ENCODE measurements at places on chromosomes 5 and 9.

- no peak for DNase-seq
Observed at GRCh38 chr5:7779019-7780005, 71.6 kb downstream of the CFAP90 start.

GRCh38 chr5:151805414-151806223, 33.9 kb downstream of the G3BP1 start:
- DNase-seq, result peak; percentile 17

DNA sequence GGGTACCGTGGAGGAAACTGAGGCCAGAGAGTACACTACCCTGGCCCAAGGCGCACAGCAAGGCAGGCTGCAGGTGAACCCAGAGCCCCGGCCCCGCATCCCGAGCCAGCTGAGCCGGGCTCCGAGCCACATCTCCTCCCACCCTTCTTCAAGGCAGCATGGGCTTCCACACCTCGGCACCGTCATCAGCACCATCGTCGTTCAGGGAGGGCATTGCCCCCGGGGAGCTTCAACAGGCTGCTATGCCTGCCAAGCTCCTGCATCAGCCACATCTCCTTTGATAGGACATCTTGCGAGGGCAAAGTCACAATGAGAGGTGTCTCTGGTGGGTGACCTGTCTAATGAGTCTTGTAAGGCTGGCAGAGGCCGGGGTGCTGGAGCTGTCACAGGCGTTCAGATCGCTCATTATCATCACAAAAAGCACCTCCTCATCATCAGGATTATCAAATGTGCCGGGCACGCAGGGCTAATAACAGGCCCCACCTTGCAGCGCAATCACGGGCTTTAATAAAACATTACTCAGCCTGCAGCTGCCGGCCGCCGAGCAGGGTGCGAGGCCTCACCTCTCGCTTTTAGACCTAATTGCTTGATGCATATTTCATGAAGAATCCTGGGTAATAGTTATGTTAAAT, 20.0 kb upstream of the SLC25A51 start:
- DNase-seq, result no peak

- peak; percentile 60 for DNase-seq
Observed at GRCh38 chr9:128902351-128903078, 18.3 kb upstream of the PHYHD1 start.

DNA sequence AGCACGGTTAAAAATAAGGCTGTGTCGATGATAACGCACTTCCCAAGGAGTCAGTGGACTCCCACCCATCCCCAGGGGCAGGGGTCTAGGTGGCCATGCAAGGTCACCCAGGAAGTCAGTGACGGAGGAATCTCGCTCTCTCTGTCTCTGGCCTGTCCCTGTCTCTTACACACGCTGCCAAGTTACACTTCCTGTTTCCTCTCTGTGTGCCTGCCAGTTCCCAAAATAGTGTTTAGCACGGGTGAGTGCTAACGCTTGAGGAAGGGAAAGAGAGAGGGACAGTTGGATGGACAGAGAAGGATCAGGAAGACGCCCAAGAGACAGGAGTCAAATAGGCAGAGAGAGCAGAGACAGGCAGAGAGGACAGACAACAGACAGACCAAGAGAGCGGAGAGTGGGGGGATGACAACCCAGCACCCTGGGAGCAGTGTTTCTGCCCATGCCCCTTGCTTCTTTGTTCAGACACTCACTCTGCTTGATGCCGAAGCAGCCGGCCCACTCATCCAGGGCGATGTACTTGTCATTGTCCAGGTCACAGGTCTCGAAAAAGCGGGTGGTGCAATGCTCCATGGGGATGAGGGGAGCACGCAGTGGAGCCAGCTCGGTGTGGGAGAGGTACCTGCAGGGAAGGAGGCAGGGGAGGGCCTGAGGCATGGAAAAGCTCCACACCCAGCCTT, 23.0 kb downstream of the SPARC start:
- peak; percentile 42 for DNase-seq

DNA sequence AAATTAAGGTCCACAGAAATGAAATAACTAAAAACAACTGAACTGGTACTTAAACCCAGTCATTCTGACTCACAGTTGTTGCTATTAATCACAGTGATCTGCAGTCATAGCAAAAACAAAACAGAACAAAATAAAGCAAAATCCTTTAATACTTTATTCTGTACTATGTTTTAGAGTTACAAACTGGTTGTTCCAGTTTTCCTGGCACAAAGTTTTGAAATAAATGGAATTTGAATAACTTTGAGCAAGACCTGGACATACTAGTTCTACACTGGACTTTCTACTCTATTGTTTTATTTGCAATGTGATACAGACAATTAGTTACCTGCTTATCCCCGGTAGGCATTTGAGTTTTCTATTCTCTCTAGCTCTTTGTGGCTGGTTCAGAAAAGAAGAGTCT, 147.9 kb downstream of the DMRT2 start:
- peak; percentile 3 for DNase-seq

DNA sequence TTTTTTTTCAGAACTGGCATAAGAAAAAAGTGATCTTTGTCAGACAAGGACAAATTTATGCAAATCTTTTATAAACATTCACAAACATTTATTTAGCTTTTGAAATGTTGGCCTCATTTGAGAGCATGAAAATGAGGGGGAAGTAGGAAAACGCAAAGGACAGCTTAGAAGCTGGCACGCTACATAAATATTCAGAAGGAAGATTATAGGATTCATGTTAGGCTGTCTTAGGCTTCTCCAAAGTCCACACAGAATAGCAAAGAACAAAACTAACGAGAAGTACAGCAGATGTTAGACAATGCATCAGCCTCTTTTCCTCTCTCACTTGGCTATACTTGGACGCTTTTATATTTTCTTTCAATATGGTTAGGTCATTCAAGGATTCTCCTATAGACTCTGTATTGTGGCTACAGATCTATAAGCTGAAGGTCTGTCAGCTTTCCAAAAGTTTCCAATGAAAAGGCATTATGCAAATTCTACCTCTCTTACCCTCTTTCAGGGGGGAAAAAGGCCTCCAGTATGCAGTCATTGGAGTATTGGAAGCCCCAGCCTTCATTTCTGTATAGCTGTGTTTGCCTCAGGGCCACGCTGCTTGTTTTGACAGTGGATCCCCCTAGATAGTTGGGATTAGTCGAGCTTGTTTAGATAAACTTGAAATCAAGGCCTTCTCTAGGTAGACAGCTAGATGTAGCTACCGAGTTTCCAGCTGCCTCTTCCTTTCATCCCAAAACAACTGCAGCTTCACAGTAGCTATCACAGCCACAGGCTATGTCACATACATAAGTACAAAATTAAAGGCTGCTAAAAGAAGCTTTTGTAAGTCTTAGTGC, 153.0 kb downstream of the DENND1A start:
- no peak for DNase-seq

GRCh38 chr5:132394667-132395259, 25.3 kb downstream of the SLC22A5 start:
- no peak for DNase-seq

DNA sequence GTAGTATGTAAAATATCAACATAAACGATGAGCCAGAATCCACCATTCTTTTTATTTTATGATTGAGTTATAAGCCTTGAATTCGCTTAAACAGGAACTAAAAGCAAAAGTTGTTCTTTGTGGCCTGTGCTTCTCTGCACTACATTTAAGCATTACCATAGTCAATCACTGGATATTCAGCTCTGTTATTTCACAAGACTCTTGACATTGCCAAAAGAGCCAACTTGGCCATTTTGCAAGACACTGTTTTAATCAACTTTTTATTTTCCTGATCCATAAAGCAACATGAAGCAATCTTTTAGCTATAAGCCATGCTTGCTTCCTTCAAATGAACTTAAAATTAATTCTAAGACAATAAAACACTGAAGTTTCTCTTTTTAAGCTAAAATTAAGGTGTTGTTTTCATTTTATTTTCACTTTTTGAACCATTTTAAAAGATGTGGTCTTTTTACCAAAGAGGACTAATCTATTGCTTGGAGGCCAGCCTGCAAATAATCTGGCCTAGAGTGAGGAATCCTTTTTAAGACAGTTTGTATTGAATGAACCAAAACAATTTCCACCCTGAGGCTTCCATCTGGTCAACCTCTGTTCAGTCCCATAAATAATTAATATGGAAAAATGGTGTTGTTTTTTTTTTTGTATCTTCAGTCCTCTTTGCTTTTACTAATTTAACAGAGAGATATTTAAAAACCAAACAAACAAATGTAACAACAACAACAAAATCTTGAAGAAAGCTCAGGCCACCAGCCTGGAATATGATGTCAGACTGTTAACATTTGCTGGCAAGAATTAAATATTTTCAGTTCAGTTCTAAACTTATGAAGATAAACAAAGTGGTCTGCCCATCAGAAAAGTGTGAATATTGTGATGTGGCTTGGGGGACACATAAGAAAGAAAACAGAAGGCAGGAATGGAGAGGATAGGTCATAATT, 274.4 kb downstream of the MARCHF11 start:
- no peak for DNase-seq

DNA sequence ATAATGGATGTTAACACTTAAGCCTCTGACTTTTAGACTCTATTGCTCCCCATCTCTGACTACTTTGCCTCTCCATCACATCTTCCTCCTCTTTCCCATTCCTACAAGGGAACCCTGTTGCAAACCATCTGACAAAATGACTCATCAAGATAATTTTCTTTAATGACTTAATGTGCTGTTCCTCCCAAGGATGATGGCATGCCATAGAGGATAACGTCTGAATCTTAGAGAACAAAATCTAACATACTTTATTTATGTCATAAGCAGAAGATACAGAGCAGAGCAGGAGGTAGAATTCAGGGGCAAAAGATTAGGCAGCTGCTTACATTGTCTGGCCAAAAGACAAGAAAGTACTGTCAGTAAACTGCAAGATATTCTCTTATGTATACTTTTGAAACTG, 76.8 kb downstream of the FGF10 start:
- no peak for DNase-seq

- no peak for DNase-seq
Observed at GRCh38 chr9:115642285-115642684, 511.3 kb upstream of the PAPPA start.

DNA sequence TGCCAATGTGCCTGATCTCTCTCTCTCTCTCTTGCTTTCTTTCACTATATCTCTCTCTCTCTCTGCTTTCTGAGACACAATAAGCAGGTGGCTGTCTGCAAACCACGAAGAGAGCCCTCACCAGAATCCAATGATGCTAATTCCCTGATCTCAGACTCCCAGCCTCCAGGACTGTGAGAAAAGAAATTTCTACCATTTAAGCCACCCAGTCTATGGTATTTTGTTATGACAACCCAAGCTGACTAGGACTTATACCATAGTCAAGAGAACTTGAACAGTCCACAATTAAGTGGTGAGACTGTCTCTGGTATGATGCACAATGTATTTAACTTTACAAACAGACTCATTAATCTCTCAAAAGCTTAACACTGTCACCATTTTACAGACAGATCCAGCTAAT, 67.0 kb downstream of the NFIB start:
- DNase-seq, result peak; percentile 27

DNA sequence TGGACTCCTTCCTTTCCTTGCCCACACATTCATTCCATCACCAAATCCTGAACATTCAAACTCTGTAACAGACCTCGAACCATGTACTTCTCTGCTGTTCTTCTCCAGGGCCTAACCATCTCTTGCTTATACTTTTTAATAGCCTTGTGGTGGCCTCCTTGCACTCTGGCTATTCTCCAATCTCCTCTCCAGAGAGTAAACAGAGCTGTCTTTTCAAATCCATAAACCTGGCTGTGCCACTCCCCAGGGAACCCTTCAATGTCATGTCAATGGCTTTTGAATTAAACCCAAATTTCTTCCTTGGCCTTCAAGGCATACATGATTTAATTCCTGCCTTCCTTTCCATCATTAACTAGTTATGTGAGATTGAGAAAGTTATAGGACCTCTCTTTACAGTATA, 277.6 kb upstream of the EFNA5 start:
- DNase-seq, result peak; percentile 29

GRCh38 chr9:113343732-113344231, 3.7 kb upstream of the WDR31 start:
- DNase-seq, result peak; percentile 63

DNA sequence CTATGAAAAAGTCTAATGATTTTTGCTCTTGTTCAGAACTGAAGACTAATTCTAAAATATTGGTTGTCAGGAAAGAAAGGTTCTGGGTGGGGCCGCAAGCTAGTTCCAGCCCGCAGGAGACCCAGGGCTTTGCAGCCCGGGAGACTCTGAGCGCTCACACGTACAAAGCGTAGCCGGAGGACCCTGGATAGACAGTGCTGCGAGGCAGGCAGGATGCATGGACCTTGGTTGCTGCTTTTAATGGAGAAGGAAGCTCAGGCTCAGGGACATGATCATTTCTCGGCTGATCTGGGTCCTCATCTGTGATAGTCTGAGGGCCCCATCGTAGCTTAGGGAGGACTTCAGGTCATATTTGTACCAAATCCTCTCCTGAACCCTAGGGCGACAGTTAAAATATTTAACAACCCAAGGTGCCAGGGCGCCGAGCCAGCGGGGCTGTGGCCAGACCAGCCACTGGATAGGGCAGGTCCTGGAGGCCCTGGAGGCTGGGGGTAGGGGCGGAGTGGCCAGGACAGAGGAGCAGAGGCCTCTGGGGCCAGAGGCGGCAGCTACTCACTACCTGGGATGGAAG, 70.1 kb upstream of the UNC5A start:
- no peak for DNase-seq

DNA sequence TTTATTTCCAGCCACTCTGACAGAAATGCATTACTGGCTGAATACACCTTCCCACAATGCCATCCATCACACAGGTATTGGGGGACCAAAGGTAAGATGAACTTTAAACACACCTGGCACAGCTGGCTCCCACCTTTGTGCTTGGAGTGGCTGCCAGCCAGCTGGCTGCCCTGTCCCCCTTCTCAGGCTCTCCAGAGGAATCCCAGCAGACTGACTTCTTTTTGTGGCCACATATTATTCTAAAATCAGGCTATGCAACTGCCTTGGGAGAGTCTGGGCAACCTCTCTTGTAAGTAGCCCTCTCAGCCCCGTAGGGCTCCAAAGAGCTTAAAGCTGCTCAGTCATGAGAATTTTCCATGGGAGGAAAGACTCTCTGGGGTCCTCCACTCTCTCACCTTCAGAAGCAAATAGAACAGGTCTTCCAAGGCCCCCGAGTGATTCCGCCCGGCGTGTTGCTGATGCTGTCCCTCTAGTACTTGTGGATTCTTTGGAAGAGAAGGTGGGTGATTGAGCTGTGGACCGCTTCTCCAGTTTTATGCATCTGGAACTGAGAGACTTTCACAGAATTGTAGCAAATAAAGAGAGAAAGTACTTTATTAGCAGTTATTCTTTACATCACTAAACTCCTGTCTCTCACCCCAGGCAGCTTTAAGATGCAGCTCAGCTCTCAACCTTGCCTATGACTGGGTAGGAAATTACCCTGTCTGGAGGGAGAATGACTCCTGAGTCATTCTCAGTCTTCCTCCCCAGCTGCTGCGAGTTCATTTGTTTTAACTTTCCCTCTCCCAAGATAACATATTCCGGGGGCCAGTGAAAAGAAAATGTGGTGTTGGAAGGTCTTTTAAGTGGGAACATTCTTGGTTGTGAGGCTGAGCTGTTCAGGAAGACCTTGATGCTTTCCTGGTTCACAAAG, 159.4 kb upstream of the PITX1 start:
- DNase-seq, result peak; percentile 40

Measured in myocyte (in vitro differentiated cells).